ENCODE measurements at places on chromosomes 11 and 22.

- no peak for DNase-seq
These were observed 3.1 kb downstream of the SLN start for GRCh38 chr11:107708792-107709191.

DNA sequence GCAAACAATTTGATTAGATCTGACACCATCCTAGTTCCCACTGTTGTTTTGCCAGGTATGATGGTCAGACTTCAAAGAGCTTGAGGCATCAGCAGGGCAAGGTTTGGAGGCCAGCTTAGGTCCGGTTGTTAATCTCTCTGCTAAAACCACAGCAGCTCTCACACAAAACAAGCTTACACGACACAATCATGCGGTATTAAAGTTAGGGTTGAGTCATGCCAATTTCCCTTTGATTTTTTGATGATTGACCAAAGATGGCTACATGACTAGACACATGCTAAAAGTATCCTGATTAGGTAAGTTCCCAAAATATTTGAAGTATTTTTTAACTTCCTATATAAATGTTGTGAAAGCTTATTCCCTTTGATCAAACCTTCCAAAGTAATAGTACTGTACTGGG, 145.9 kb downstream of the ELP4 start:
- no peak for DNase-seq

DNA sequence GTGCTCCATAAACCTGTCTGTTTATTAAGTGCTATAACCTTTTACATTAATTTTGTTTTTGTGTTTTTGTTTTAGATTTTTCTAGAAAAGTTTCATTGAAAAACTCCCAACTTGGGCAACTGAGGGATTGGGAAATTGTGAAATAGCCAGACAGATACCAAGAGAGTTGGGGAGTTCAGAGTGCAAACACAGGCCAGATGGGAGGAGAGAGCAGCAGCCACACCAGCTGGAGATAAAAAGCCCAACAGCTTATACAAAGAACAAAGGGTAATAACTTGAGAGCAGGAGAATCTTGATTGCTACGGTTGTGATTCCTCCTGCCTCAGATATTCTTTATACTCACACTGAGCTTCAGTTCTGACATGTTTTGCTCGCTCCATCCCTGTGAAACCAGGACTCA, 1642.2 kb downstream of the LRRC4C start:
- DNase-seq, result peak; percentile 42

- DNase-seq, result no peak
These were observed 9.6 kb downstream of the FAM118A start for GRCh38 chr22:45319324-45319685.

DNA sequence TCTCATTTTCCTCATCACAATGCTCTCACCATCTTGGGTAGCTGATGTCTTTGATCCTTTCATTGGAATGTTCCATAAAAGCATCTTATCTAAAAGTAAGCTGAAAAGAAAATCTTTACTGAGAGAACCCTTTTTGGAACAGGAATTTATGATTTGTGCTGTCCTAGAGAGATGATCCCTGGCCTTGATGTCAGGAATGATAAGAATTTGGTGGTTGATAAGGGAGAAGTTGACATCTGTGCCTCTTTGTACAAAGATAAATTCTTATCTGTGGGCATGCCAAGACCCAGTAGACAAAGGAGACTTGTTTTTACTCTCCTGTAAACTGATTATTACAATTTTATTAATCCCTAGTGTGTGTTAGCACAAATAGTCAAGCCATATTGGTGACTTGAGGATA, 36.9 kb downstream of the NAALAD2 start:
- no peak for DNase-seq

- no peak for DNase-seq
These were observed 922 bp downstream of the HNRNPUL2 start for GRCh38 chr11:62726156-62726914.

- DNase-seq, result no peak
These were observed 10.1 kb downstream of the LMO1 start for GRCh38 chr11:8253566-8253965.

GRCh38 chr11:5123802-5124521, 14.2 kb downstream of the OR52A5 start:
- peak; percentile 79 for DNase-seq

DNA sequence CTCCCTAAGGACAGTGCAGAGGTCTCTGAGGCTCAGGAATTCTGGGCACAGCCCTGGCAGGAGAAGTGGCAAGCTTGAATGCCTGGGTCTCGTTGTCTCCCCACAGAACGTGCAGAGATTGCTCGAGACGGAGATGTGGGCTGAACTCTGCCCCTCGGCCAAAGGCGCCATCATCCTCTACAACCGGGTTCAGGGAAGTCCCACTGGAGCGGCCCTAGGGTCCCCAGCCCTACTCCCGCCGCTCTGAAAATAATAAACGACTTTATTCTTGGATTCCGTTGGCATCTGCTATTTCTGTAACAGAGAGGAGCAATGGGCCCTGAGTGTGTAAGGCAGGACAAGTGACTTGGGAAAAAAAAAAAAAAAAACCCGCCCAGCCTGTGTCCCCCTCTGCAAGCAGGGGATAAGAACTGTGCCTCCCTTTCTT, 591 bp upstream of the DNAJC4 start:
- no peak for DNase-seq

GRCh38 chr11:88303037-88303436, 34.5 kb downstream of the CTSC start:
- no peak for DNase-seq

DNA sequence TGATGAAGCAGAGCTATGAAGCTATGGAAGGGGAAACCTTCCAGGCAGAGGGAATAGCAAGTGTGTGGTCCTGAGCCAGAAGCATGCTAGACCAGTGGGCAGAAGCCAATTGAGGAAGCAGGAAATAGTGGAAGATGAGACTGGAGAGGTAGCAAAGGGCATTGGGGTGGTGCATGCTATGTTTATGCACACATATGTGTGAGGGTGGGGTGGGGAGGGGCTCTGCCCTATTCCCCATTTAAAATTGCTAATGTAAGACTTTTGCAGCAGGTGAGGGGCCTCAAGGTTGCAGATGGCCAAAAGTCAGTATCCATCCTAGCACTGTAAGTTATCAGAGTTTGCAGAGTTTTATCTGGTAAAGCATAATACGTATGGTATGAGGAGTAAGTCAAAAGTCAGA, 626.6 kb upstream of the KIRREL3 start:
- no peak for DNase-seq

GRCh38 chr22:44360668-44361381, 48.1 kb upstream of the SHISAL1 start:
- DNase-seq, result peak; percentile 45

DNA sequence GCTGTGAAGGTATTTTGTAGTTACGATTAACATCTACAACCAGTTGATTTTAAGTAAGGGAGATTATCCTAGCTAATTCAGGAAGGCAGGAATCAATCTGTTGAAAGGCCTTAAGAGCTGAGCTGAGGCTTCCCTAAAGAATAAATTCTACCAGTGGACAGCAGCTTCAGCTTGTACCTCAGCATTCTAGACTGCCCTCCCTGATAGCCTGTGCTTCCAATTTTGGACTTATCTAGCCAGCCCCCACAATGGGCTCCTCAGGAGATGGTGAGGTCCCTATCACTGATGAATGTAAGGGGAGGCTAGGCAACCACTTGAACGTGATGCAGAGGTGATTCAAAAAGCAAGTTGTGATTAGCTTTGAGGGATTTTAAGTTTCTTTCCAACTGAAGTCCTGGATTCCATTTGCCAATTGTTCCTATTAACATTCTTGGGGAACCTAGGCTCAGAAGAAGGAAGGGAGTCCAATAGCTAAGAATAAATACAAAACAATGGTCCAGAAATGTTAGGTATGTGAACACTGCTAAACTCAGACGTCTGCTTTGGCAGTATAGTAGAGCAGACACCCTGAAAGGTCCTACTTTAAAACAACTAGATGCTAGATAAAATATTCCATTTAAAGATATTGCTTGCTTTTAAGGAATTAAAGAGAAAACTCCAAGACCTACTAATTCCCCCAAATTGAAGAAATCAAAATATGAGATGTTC, 404.3 kb upstream of the TENM4 start:
- no peak for DNase-seq

DNA sequence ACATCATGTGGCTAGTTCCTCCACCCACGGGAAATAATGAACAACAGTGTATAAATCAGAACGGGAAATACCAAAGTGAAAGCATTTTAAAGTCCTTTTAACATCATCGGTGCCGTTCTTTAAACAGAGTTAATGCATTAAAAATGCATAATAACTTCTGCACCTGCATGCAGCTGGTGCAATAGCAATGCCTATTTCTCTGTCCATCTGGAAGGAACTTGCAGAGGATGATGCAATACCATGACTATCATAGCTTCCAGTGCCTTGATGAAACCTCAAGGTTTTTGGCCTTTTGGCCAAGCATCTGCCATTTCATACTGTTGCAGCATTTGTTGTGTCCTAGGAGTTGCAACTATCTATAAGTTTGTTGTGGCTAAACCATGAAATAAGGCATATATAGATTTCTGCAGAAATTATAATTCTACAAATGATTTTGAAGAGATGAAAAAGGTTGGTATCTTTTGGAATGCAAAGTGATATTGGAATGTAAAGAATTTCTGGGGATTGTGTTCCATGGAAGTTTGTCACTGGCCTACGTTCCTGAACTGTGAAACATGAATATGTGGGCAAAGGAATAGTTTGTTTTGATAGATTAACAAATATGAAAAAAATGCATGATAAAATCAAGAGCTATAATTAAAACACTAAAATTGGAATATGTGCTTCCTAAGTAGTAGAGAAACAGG, 9.8 kb upstream of the EIF3F start:
- no peak for DNase-seq

DNA sequence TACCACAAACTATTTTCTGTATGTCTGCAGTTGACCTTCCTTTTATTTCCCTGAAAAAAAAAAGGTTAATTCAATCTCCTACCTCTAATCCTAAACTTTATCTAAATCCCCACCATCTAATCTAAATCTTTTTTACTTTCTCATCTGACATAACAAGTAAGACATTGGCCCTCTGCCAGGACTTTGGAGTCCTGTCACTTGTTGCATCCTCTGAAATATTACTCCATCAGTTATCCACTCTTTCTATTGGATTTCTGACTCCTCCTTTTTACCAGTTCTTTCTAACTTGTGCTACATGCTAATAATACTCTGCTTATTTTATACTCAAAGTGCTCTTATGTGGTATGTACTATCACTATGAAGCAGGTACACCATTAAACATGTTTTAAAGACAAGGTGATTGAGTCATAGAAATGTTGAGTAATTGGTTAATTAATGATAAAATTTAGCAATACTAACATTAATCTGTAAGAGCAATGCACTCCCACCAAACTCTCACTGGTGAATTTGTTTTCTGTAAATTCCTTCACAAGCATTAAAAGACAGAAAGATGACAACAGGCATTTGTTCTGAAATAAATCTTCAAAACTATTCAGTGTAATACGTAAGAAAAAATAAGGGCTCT, 914.2 kb upstream of the RAG2 start:
- no peak for DNase-seq

DNA sequence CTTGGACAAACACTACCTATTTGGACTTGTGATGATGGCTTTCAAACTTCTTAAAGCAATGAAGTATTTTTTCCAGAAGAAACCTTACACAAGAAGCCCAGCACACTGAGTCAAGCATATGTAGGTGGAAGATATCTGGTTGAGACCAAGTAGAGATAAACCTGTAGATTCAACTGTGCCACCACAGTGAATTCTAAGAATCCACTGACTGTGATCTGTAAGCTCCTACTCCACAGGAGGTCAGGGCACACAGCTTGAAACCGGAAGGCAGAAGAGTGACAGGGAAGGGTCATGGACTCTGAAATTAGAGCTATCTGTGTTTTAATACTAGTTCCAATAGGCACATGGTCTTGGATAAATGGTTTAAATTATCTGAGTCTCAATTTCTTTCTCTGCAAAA, 404.5 kb downstream of the ETS1 start:
- no peak for DNase-seq

GRCh38 chr11:9895006-9895405, 231.1 kb downstream of the SWAP70 start:
- DNase-seq, result no peak

- DNase-seq, result no peak
These were observed 123.4 kb downstream of the DSCAML1 start for GRCh38 chr11:117673602-117674001.

Data from brain (organoid and tissue), 16 donors.